ENCODE measurements at places on chromosomes 3 and 15.

DNA sequence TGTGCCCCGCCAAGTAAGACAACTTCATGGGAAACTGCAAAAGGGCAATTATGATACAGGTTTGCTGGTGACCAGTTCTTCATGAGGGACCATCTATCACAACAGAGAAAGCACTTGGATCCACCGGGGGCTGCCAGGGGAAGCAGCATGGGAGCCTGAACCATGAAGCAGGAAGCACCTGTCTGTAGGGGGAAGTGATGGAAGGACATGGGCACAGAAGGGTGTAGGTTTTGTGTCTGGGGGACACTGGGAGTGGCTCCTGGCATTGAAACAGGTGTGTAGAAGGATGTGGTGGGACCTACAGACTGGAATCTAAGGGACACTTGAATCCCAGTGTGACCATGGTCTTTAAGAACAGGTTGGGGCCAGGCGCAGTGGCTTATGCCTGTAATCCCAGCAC, 22.6 kb downstream of the MKRN2 start:
- DNase-seq, result no peak

DNA sequence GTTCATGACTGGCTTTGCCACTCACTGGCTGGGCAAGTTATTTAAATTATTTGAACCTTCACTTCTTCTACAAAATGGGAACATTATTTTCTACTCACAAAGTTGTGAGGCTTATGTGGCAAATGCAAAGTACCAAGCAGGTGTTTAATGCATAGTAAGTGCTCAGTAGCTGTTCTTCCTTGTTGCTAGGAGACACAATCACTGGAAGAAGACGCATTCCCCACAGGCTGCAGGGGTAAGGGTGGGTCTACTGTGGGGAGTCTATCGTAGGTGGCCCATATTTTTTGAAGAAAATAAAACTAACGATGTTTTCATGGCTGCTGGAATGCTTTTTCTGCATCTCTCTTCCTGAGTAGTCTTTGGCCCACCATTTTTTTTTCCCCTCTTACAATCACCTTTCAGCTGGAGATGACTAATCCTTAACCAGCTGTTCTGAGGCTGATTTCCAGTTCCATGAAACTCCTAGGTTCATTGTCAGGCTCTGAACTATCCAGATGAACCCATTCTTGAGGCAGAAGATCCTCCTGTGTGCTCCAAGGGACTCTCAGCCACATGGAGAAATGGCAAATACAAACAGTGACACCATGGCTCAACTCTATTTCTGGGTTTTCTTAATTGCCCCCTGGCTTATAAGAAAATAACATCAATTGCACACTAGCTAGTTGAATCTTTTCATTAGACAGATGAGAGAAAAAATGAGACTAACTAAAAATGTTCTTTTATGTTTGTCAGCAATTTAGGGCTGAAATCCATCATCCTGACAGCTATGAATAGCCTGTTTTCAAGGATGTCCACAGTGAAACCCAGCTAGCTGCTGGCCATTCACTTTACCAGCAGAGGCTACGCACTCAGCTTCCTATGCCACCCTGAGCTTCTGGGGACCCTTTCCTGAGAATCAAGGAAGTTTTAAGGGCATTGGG, 108.3 kb upstream of the ETV5 start:
- DNase-seq, result no peak

DNA sequence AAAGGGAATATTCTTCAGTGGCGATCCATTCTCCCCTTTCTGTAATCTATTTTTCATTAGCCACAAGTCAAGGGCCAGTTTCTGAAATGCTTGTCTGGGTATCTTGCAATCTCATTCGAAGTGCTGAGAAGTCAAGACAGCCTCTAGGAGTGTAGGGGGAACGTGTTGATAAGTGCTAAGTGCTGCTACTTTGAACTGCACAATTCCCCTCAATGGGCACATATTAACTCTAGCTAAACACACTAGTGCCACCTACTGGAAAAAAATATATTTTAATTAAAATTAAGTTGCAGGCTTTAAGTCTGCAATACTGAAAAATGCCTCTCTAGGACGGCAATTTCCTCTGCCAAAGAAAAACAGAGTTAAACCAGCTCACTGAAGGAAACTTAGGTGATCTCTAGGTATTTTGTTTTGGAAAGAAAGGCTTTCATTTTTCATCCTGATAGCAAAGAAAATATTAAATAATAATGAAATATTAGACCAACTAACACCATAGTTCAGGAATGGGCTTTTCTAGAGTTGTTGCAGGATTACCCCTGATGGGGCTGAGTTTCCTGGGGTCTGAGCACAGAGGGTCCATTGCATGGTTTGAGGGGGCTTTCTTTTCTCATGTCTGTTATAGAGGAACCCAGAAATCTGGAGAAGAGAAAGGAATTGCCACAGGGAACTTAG, 181.9 kb upstream of the KBTBD8 start:
- no peak for DNase-seq

GRCh38 chr3:124318656-124319055, 326.7 kb upstream of the ROPN1 start:
- no peak for DNase-seq

GRCh38 chr15:73800662-73801345, 47.7 kb upstream of the INSYN1 start:
- no peak for DNase-seq

- no peak for DNase-seq
Observed at GRCh38 chr15:66860844-66861243, 158.8 kb downstream of the SMAD6 start.

- DNase-seq, result no peak
Observed at GRCh38 chr3:94787734-94788270, 724.9 kb downstream of the NSUN3 start.

DNA sequence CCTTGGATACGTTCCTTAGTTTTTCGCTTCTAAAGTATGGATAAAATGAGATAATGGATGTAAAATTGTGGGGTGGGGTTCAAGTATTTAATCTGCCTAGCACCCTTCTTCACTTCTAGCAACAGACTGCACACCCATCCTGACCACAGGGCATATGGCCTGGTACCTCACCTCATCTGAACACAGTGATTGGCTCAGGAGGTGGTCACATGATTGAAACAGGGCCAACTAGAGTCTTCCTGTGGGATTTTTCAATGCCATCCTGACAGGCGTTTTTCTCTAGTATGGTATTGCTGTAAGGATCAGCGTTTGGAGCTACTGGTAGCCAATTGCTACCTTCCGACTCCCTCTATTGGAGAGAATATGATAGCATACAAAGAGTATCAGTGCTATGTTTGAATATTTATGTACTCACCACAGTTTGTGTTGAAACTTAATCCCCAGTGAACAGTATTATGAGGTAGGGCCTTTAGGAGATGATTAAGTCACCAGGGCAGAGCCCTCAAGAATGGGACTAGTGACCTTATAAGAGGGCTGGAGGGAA, 172.2 kb downstream of the PPM1L start:
- no peak for DNase-seq

GRCh38 chr3:65878831-65879230, 159.9 kb downstream of the MAGI1 start:
- no peak for DNase-seq

DNA sequence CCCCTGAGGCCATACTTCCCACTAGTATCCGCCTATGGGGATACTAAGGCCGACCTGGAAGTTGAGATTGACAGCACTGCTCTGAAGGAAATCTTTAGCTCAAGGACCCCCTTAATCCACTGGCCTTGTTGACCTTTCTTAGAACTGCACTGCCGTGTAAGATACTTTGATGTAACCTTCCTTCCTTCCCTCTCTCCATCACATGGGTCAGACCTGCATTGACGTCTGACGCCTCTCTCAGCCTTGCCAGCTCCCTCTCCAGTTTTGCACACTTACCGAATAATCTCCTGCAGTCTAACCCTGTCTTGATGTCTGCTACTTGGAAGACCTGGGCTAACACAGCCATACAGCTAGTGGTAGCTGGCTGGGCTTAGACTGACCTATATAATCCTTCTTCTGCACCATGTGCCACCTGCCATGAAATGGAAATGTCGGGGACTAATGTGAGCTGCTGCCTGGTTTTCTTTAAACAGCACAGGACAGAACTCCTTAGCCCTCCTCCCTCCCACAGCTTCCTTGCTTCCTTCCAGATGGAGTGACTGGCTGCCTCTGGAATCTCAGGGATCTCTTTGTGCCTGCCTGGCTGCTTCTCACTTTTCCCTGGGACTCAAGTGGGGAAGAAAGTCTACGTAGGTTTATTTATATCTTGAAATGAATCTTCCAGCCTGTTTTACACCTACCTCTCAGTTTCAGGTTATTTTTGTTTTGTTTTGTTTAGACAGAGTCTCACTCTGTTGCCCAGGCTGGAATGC, 39.2 kb upstream of the HERC1 start:
- DNase-seq, result no peak

DNA sequence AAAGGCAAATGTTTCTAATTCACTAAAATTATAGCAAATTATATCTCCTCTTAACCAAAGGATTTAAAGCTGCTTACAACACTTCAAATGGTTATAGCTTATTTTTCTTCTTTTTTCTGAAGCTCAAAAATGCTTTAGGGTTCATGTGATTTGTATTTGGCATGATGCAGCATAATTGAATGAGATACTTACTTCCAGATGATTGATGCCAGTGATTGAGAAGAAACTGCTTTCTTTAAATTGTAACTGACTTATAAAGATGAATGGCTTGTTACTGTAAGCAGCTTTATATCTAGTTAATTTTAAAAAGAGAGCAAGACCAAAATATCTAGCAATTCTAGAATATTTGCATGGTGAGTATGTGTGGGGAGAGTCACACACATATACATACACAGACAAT, 270.7 kb upstream of the THRB start:
- no peak for DNase-seq

- no peak for DNase-seq
Observed at GRCh38 chr3:187430576-187430975, 62.4 kb downstream of the RTP4 start.

GRCh38 chr3:49217688-49218470, 46.5 kb downstream of the KLHDC8B start:
- DNase-seq, result no peak

- DNase-seq, result no peak
Observed at GRCh38 chr3:46491089-46492070, 6.4 kb upstream of the RTP3 start.

DNA sequence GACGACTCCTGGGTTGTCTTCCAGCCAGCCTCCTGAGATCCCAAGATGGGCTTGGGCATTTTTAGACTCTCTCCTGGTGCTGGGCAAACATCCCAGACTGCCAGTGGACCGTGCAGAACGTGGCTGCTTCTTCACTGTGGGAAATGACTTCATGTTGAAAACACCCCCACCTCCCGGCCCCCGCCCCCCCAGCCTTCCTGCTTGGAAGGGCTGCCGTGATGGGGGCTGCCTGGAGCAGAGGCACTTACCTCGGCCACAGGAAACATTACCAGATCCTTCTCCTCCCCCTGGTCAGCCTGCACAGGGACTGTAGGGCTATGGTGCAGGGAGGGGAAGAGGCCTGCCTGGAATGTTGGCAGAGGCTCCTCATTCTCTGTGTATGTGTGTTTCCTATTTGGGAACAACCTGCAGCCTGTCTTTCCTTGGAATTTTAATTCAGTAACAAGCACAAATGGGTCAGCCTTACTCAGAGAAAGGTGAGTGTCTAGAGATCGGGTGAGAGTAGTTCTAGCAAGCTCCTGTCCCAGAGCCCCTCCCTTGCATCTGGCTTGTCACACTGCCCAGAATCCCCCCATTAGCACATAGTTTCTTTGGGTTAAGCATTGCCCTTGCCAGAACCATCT, 90.8 kb downstream of the ANP32A start:
- DNase-seq, result no peak

GRCh38 chr3:112133626-112134334, 732 bp upstream of the GCSAM start:
- DNase-seq, result no peak

DNA sequence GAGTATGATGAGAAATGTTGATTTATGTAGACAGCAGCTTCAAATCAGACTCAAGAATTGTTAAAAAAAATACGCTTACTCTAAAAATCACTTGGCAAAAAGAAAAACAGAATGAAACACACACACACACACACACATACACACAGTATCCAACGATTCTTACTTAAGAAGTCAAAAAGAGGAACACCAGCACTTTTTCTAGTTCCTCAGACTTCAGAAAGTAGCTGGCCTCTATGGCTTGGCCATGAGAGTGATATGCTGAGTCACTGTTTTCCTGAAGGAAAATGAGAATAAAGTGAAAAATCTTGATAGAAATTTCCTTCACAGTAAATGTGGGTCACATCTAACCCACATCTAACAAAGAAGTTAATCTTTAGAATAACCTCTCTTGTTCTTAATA, 22.1 kb downstream of the CNTN3 start:
- no peak for DNase-seq

DNA sequence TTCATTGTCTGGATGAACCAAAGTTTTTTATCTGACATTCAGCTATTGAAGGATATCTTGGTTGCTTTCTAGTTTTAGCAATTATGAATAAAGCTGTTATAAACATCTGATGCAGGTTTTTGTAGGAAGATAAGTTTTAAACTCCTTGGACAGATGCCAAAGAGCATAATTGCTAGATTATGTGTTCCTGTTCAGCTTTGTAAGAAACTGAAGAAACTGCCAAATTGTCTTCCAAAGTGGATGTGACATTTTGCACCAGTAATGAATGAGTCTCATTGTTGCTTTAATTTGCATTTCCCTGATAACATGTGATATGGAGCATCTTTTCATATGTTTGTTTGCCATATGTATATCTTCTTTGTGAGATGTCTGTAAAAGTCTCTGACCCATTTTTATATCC, 239.9 kb upstream of the TTC14 start:
- no peak for DNase-seq

DNA sequence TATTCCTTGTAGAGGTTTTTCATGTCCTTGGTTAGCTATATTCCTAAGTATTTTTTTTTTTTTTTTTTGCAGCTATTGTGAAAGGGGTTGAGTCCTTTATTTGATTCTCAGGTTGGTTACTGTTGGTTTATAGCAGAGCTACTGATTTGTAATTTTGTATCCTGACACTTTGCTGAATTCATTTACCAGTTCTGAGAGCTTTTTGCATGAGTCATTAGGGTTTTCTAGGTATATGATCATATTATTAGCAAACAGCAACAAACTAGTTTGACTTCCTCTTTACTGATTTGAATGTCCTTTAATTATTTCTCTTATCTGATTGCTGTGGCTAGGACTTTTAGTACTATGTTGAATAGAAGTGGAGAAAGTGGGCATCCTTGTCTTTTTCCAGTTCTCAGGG, 737.4 kb downstream of the ZNF385D start:
- DNase-seq, result no peak

- DNase-seq, result no peak
Observed at GRCh38 chr15:31266712-31267111, 59.9 kb upstream of the KLF13 start.

GRCh38 chr15:26082221-26083109, 219.3 kb upstream of the ATP10A start:
- peak; percentile 88 for DNase-seq

Measured in stimulated activated CD4-positive, alpha-beta T cell treated with anti-CD3 and anti-CD28 coated beads, Interleukin-4, amount 100 ng/mL, for 48 hours (primary cell).